ENCODE measurements at places on chromosomes 12 and 14.

DNA sequence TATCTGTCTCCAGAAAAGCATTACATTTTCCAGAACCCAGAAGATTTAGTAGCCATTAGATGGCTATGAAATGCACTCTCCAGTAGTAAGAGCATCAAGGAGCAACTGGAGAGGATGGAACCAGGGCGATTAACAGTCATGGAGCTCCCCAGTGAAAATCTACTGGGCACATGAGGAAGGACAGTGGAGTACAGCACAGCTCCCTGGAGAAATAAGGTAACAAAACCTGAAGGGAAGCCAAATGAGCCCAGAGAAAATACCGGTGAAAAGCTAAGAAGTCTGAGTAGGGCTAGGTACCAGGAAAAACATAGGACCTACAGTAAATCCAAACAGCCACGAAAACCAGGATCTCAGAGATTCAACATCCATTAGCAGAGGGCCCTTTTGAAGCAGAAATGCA is 21.6 kb downstream of the SOX5 start:
- DNase-seq: no peak

DNA sequence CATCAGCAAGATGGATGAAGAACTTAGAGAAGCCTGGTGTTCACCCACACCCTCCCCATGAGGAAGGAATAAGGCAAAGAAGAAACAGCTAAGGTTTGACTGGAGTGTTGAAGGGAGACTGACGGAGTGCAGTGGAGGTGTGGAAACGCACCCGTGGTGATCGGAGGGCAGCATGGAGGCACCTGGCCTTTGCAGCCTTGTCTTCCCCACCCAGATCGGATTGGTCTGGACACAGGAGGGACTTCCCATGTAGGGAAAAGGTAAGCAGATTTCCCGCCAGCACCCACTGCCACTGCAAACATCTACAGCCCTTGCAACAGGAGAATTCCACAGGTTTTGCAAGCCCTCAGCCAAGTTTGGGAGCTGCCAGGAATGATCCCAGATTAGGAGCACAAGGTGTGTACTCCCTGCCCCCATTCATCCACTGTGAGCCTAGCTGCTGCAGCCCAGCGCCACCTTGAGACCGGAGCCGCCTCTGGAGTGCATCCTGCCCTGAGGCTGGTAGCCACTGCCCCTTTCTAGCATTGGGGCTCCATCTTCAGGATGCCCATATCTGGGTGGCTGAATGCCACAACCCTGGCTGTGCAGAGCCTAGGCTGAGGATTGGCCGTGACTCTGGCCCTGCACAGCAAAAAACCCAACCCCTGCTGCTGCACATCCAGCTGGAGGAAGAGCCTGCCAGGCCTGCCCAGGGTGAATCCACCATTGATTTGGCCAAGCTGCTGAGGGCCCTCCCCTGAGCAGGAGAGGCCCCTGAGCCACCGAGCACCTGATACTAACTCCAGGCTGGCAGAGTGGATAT is 411.1 kb downstream of the TMEM121 start:
- no peak for DNase-seq

DNA sequence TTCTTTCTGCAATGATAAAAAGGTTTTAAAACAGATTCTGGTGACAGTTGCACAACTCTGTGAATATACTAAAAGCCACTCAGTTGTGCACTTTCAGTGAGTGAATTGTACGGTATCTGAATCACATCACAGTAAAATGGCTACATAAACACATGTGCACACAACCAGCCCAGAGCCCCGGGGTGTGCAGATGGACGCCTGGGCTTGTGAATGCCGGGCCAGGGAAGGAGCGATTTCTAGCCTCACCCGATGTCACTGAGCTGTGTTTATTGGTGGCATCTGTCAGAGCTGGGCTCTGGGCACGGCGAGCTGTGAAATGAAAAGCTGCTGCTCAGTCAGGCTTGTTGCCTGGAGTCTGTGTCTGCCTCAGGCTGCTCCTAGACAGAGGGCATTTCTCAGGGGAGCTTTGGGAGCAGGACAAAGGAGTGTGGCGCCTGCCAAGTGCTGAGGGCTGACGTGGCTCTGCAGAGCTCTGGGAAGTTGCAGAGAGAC is 25.9 kb downstream of the RHOF start:
- no peak for DNase-seq

DNA sequence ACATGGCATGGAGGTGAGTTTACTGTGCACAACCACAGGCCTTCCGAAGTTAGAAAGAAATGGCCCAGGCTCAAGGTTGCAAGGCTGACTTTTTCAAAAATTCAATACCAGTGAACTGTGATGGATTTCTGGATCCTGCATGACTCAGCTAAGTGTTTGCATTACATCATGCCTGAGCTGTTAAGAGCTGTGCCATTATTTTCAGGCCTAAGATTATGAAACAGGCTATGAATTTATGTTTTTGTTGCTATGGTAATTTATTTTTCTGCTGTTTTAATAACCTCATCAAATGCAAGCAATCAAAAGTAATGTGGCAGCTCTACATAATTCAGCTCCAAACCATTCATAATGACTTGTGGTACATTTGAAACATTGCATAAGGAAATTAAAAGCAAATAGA is 457.7 kb upstream of the TMEM132C start:
- peak; percentile 18 for DNase-seq

DNA sequence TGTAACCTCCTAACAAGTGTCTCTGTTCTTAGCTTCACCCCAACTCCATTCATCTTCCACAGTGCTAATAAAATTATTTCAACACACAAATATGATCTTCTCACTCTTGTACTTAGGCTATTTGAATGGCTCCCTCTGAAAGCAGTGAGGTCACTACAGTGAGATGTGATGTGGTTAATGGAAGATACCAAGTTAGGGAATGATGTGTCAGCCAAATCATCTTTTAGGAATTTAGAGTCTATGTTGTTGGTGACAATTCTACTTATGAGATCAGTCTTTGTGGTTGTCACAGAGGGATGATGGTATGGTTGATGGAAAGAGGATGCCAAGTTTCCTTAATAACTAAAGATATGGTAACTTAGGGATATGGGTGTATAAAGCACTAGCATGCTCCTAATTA is 57.6 kb downstream of the POLR3B start:
- DNase-seq: no peak

DNA sequence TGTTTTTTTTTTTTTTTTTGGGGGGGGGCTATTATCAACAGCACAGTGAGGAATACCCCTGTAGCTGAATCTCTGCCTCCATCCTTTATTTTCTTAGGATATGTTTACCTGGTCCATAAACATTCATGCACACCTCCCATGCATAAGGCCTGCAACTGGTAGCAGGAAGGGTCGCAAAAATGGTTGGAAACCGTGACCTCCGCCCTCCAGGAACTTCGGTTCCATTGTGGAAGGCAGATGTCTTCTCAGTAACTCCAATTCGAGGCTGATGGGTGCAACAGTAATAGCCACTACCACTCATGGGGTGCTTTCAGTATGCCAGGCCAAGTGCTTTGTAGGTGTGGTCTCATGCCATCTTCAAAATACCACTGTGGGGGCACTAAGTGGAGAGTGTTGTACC is 40.2 kb downstream of the ACACB start:
- DNase-seq: no peak

Measured in MCF 10A (cell line).